ENCODE measurements at places on chromosomes 7 and 10. TPM values are rescaled to one million over a fixed set of nuclear protein-coding genes. Genes with fewer than 3 reads are reported as not detected.

DNA sequence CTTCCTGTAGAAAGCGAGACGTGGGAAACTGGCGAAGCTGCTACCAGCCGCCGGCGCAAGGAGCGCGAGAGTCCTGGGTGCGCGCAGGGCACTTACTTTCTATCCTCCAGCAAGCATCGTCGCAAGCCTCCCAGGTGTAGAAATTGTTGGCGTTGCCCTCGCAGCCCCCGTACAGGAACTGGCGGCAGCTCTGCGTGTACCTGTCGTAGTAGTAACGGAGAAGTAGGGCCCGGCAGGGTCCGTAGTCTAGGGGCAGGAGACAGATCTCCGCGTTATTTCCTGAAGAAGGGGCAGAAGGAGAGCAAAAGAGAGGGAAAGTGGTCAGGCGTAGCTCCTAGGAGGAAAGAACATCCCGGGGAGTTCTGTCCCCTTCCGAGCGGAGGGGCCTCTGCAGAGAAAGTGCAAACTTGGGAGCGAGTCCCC, 501 bp downstream of the TFPI2 start:
- peak; percentile 77 for DNase-seq

DNA sequence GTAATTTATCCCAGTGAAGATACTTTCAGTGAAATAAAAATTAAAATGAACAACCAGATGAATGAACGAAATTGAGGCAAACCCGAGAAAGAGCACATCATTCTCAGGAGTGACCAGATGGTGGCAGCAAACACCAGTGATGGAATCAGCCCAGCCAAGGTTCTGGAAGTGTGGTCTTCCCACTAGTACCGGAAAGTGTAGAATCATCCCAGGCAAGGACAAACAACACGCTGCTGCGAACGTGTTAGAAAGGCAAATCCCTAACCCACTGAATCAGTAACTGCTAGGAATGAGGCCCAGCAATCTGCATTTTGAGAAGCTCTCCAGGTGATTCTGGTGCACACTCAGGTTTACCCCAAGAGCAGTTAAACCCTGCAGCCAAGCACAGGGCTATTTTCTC, 15.5 kb upstream of the SLC18A3 start:
- peak; percentile 74 for DNase-seq

The MACROH2A2 gene
- polyA plus RNA-seq: 142 TPM

DNA sequence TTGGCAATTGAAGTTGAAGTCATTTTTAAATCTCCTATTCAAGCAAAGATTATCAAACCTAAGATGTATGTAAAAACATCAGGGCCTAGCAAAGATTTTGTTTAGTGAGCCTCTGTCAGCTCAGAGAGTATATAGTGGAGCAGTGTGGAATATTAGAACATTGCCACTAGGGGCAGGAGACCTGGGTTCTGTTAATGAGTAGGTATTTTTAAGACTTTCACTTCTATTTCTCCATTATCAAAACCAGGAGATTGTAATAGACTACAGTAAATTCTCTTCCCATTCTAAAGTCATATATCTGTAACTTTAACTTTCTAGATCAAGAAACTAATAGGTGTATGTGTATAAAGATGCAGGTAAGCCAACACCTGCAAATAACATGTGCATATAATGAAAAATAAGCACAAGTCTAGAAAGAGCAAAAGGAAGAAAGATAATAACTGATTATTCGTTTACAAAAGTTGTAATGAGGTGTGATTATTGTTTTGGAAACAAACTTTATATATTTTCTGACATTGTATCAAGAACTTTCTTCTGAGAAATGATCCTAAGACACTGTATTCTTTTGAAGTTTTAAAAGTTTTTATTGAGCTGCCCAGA, 64.4 kb downstream of the KCND2 start:
- DNase-seq: peak; percentile 35

The NUTM2A gene
- polyA plus RNA-seq: 0.13 TPM

DNA sequence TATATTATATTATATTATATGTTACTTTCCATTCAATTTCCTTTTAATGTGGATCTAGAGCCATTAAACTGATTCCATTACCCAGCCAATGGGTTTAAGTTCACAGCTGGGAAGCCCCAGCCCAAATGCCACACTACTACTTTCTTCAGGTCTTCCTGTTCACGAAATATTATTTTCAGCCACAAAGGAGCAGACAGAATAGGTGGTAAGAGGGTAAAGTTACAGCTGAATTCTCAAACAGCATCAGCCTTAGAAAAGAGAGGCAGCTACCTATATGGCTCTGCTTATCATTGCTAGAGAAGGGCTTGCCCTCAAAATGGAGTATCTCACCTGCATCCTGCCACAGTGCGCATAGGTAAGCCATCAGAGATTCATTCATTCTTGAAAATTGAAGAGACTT, 128.3 kb downstream of the ITGA8 start:
- no peak for DNase-seq

DNA sequence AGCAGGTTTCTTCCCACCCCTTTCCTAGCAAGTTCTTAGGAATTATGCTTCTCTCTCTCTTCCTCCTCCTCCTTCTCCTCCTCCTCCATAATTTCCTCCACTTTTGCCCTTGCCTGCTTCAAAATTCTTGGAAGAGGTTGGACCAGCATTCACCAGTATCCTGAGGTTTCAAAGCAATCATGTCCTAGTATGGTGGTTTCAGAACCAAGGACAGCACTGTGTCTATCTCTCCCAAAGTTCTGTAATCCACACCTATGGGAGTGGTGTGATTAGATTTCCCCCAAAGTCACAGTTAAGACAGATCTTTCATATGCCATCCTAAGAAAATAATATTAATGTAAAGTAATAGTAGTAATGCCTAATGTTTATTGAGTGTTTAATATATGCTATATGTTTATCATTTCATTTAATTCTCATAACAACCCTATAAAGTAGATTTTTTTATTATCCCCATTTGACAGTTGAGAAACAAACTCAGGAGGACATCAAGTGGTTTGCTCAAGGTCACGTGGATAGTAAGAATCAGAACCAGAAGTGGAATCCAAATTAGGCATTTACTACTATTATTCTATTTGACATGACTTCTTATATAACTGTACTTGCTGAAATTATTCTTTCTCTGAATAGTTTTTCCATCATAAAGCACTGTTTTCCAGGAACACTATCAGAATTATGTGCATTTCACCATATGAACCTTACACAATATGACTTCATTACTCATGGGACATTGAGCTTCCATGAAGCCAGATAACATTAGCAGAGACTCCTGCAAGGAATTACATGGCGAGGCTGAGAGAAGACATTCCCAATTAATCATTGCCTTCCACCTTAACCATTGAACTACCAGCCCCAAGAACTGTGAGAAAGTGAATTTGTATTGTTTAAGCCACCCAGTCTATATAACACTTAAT, 91.4 kb downstream of the IPMK start:
- DNase-seq: peak; percentile 63

The IFIT5 gene
- 6.6 TPM for polyA plus RNA-seq

DNA sequence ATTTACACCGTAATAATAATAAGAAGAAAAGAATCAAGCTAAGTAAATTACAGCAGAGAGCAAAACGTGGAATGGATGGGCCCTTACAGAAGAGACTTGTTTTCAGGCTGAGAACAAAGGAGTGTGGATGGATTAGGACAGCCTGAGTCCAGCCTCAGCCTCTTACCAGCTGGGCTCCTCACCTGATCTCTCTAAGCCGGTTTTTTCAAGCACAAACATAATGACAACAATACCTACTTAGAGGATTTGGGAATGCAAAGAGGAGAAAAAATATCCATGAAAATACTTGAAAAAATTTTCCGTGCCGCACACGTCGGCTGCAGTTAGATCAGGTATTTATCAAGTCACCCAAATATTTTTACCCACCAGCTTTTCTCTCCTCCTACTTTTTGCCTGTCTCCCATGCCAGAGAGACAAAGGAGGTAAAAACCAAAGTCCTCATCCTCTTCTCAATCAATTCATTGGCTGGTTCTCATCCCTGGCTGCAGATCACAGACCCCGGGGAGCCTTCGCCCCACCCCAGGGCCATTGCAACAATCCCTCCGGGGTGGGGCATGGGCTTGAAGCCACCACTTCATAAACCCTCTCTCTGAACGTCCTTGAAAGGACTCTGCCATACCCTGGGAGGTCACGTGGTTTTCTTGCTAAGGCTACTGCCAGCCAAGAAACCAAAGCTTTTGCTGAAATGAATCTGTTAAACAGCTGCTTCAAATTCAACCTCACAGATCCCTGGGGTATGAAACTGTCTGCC, 29.7 kb upstream of the GTF2I start:
- DNase-seq: peak; percentile 70

DNA sequence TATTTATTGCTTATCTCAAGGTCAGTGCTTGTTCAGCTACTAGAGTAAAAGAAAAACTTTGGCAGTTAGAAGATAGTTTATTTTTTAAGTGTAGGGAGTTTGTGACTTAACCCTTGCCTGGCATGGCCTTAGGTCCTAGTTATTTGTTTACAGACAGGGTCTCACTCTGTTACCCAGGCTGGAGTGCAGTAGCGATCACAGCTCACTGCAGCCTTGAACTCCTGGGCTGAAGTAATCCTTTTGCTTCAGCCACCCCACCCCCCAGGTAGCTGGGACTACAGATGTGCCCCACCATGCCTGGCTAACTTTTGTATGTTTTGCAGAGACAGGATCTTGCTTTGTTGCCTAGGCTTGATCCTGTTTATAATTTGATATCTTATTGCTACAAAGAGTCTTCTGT, 4.2 kb downstream of the ANLN start:
- DNase-seq: no peak

DNA sequence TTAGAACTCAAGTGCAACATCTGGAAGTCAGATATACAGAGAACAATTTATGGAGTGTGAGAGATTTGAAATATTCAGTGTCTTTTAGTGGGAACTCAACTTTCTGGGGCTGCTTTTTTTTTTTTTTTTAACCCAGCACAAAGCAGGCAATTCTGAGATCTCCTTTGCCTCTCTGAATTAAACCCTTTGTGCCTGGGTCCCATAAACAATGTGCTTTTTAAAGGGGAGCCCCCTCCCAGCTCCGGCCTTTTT, 146.8 kb downstream of the CELF2 start:
- DNase-seq: no peak

DNA sequence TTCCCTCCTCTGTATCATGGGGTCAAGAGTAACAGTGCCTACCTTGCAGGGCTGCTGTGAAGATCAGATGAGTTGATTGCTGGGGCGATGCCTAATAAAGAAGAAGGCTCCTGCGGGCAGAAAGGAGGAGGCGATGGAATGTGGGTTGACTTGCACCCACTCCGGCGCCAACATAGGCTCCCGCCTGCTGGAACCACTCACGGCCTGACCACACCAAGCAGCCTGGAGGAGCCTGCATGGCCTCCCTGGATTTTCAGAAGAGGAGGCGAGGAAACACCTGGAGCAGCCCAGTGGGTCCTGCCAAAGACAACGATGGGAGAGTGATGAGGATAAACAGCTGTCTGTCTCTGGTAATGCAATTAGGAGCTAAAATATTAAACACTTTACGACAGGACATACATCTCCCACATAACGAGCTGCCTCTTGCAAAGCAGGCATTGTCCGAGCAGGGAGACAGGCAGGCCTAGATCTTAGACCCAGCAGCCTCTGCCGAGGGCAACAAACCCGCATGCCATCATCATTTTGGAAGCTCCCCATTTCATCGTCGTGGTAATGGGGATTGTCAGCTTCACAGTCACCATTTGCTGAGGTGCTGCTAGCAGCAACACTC, 302.9 kb upstream of the ZMIZ1 start:
- no peak for DNase-seq

DNA sequence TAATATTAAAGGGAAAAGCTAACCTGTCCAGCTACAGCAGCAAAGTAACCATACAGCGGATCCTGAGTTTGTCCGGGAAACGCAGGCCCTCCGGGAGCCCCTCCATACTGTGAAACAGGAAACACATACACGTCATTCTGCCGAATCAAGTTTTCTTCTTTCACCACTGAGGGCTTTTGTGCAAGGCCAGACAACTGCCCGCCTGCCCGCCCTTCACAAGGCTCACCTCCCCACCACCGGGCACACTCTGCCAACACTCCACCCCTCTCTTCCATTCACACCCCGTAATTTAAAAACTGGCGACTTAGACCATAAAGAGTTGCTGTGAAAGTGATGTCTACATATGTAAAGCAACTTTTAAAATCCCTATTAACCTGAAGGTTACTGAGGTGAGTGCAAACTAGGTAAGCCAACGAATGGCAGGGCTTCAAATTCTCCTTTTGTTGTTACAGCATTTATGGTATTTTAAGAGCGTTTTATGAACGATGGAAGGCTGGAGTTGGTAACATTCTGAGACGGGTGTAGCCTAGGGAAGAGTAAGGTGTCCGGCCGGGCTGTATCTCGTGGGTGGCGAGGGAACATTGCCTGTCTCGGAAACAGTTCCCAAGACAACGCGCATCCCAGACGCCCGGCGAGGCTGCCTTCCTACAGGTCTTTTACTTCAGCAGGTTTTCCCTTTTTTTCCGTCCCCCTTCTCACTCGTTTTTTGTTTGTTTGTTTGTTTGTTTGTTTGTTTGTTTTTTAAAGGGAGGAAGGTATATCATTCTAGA, 817 bp downstream of the SRI start:
- DNase-seq: peak; percentile 74

The AGBL3 gene
- 3.8 TPM for polyA plus RNA-seq

The KLF14 gene
- polyA plus RNA-seq: not detected

- no peak for DNase-seq
These were observed 39.5 kb upstream of the OPN4 start for GRCh38 chr10:86614853-86615252.

The ZNF746 gene
- polyA plus RNA-seq: 19.7 TPM

- DNase-seq: no peak
These were observed 41.9 kb downstream of the NKX6-2 start for GRCh38 chr10:132743925-132744490.

- DNase-seq: peak; percentile 11
These were observed 18.8 kb downstream of the CPVL start for GRCh38 chr7:29127527-29127926.

The TPST1 gene
- polyA plus RNA-seq: 24.8 TPM

- DNase-seq: no peak
These were observed 10.9 kb downstream of the TAS2R60 start for GRCh38 chr7:143454091-143454680.

- no peak for DNase-seq
These were observed 22.5 kb downstream of the PCGF5 start for GRCh38 chr10:91242940-91243339.

GRCh38 chr7:55209366-55209765, 155.8 kb upstream of the LANCL2 start:
- DNase-seq: no peak

The VAX1 gene
- polyA plus RNA-seq: not detected

- peak; percentile 51 for DNase-seq
These were observed 52.8 kb downstream of the DLG5 start for GRCh38 chr10:77873536-77874380.

The FGL2 gene
- polyA plus RNA-seq: 0.10 TPM

The CPXM2 gene
- 0.84 TPM for polyA plus RNA-seq

- DNase-seq: no peak
These were observed 4.2 kb downstream of the IKZF1 start for GRCh38 chr7:50308532-50309385.

- DNase-seq: no peak
These were observed 33.9 kb downstream of the PPIF start for GRCh38 chr10:79380946-79381721.

The OR13A1 gene
- polyA plus RNA-seq: not detected

The TBL2 gene
- polyA plus RNA-seq: 70.8 TPM

GRCh38 chr10:65719790-65720189, 1206.0 kb upstream of the LRRTM3 start:
- no peak for DNase-seq
